Foreskin keratinocyte (primary cell): ENCODE measurements at places on chromosomes 3 and 15.

GRCh38 chr3:10722911-10723310 lies 93.1 kb upstream of the SLC6A11 start:
- DNase-seq: no peak

DNA sequence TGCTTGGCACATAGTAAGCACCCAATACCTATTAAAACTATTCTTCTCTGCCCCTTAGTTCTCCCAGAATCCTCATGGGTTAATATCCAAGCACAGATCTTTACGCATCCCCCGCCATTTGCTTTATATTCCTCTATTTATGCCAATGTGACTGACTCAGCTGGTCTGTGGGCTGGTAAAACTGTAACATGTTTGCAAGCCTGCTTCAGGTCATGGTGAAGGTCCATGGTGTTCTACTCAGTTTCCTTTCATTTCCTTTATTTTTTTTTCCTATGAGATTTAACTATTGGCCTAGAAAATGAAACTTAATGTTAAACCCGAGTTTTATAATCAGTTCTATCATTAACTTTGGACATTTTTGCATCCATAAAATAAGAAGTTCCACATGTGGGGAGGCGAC lies 47.0 kb downstream of the FRMD4B start:
- no peak for DNase-seq

GRCh38 chr3:45994419-45995235 lies 997 bp downstream of the FYCO1 start:
- DNase-seq: no peak

DNA sequence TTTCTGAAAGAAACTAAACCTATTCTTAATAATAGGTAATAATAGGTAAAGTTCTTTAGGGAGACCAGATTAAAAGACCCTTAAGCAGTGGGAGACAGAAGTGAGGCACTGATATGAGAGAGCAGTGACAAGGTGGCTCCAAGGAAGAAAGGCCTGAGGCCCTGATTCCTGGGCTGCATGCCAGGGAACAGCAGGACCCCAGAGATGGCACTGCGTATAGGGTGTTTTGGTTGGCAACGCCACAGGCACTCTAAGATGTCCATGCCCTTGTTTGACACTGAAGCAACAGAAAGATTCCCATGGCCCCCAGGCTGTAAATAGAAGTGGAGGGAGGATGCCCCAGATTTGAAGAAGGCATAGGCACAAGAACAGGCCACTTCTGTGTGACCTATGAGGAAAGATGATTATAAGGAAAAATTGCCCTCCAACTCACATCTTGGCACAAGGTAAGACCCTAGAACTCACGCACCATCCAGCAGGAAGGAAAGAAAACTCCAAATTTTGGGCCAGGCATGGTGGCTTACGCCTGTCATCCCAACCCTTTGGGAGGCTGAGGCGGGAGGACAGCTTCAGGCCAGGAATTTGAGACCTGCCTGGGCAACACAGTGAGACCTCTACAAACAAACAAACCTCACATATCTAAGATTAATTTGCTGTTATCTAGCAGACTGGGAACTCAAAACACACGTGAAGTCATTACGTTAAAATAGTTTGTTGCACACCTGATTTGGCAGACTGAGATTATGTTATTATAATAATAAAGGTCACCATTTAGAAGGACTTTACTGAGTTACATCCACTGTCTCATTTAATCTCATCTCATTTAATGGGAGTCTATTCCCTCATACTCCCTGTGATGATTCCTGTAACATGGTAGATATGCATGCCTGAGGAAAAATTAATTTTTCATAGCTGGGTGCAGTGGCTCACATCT lies 10.5 kb upstream of the BLM start:
- no peak for DNase-seq

- no peak for DNase-seq
Measured at GRCh38 chr3:60755094-60755493, 496.2 kb downstream of the FHIT start.

DNA sequence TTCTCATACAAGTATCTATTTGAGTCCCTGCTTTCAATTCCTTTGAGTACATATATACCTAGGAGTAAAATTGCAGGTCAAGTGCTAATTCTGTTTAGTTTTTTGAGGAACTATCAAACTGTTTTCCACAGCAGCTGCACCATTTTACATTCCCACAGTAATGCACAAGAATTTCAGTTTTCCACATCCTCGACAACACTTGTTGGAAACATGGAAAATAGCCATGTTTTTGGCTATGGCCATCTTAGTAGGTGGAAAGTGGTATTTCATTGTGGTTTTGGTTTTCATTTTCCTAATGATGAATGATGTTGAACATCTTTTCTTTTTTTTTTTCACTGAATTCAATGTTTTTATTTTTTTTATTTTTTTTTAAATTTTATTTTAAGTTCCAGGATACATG lies 44.4 kb upstream of the TNFAIP8L3 start:
- DNase-seq: no peak

DNA sequence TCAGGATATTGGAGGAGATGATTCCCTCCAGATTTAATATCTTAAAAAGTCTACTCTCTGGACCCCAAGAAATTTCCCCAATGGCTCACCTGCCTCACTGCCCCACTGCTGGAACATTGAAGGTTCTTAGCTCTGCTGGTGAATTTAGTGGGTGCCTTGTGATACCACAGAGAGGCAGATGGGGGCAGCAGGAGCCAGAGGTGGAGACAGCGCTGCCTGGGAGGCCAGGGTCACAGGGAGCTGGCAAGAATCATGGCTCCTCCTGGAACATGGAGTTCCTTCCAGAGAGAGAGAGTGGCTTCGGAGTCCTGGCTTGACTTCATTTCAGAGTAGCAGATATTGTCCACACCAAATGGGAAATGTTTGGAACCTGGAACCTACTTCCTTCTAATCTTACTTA lies 263.5 kb upstream of the CFAP20DC start:
- no peak for DNase-seq

DNA sequence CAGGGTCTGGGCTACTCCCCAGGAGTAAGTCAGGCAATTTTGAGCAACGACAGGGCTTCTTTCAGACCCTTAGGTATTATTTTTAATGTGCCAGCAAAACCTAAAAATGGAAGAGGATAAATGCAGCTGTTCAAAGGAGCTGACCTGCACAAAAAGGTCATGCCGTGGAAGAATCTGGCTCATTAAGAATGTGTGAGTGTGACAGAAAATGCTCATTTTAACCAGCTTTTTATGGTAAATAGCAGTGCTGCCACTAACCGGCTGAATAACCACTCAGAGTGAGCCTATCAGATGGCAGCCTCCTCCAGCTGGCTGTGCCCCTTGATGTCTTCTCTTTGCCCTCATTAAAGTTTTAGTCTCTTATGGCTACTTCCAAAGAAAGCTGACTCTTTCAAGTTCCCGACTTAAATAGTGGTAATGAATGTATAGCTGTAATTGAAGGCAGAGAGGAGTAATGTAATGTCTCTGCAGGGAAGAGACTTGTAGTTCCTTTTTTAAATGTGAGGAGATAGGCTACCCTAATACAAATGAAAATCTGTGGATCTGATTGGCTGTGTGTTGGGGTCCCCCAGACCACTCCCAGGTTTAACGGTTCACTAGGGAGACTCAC lies 9.5 kb upstream of the FSTL1 start:
- DNase-seq: no peak

- no peak for DNase-seq
Measured at GRCh38 chr3:13017361-13018042, 55.7 kb downstream of the IQSEC1 start.

- no peak for DNase-seq
Measured at GRCh38 chr15:93517176-93517575, 428.2 kb upstream of the RGMA start.

DNA sequence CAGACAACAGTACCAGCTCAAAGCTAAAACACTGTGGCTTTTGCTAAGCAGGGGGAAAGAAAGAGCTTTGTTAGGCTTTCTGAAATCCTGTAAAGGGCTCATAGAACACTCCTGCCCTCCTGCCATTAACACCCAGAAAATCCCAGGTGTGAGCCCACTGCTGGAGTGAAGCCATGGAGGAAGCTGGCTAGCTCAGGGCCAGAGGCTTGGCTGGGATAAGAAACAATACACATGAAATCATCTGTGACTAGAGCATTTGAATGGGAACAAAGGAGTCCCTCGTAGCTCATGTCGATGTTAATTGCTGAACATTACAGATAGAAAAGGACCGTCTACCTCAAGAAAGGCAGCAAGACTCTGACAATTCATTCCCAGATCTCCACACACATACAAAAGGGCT lies 23.5 kb downstream of the RUVBL1 start:
- no peak for DNase-seq

- DNase-seq: peak; percentile 33
Measured at GRCh38 chr3:48634661-48635221, 520 bp downstream of the SLC26A6 start.

GRCh38 chr15:101201411-101202174 lies 50.3 kb downstream of the CHSY1 start:
- peak; percentile 84 for DNase-seq

DNA sequence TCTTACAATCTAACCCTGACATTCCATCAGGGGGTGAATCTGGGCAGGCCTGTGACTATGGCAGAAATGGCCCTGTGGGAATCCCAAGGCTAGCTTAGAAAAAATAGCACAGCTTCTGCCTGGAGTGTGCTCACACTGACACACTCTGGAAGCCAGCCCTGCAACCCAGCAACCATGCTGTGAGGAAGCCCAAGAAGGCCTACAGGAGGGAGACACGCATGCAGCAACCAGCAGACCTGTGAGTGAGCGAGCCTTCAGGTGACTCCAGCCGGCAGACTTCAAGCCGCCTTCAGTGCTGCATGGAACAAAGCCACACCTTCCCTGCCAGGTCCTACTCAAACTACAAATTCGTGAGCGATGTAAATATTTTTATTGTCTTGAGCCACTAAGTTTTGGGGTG lies 26.1 kb downstream of the RAB6B start:
- DNase-seq: no peak

- DNase-seq: no peak
Measured at GRCh38 chr3:171494457-171495109, 34.4 kb upstream of the TNIK start.

DNA sequence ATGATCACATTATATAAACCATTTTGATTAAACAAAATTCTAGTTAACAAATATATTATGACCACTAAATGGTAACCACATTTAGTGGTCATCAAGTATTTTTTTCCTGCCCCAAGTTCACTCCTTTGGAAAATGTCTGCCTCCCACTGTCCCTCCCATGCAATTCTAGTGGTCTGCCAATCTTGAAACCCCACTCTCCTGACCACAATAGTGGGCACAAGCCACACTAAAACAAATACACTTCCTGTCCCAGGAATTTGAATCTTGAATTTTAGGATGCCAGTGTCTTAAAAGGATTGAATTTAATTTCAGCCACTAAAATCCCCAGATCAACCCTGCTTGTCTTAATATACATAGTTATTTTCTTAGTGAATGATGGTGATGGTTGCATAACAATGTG lies 14.0 kb upstream of the GPR156 start:
- no peak for DNase-seq

- no peak for DNase-seq
Measured at GRCh38 chr15:58608129-58608590, 141.3 kb downstream of the ADAM10 start.

DNA sequence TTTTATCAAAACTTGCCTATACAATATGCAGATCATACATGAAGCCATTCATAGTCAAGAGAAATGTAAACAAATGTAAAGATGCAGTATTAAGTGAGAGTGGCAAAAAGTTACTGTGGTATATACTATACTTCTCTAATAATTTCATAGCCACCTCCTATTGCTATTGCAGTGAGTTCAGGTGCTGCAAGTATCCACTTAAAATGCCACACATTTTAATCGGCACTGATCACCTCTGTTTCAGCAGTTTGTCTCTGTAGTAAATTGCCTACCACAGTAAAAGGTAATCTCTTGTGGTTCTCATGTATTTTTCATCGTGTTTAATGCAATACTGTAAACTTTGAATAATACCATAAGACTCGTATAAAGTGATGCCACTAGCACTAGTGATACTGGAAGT lies 20.4 kb upstream of the FAH start:
- no peak for DNase-seq

- DNase-seq: no peak
Measured at GRCh38 chr15:29889542-29890329, 67.5 kb upstream of the TJP1 start.

GRCh38 chr3:153577059-153577736 lies 415.2 kb downstream of the RAP2B start:
- DNase-seq: no peak

GRCh38 chr3:197501879-197502620 lies 53.7 kb downstream of the BDH1 start:
- DNase-seq: peak; percentile 96

DNA sequence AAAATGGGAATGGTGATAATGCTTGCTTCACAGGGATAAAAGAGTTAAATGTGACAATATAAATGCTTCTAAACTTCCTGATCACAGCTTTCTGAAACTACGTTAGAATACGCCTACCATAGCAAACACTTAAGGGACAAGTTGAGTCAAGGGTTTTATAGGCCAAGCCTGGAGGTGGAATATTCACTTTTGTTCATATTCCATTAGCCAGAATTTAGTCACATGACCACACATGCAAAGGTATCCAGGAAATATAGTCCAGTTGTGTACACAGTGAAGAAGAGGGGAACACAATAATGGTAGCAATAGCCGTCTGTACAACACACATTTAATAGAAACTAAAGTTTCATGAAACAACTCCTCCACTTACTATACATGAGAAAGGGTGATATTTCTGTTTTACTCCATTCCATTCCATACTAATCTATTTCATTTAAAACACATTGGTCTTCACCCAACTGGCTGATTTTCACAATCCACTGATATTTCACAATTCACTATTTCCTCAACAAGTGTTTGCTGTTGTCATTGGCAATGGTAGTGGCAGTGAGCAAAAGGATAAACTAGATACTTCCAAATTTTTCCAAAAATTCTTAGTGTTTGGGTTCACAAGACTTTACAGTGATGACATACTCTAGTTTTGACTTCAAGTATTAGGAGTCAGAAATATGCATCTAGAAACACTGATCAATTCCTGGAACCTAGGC lies 270.9 kb downstream of the ERC2 start:
- DNase-seq: no peak

- DNase-seq: no peak
Measured at GRCh38 chr3:196968233-196969133, at the start of gene PIGZ. TSS of gene PIGZ (minus strand) at chr3:196968833. CDS start at chr3:196952031, 16,802 bp downstream.

DNA sequence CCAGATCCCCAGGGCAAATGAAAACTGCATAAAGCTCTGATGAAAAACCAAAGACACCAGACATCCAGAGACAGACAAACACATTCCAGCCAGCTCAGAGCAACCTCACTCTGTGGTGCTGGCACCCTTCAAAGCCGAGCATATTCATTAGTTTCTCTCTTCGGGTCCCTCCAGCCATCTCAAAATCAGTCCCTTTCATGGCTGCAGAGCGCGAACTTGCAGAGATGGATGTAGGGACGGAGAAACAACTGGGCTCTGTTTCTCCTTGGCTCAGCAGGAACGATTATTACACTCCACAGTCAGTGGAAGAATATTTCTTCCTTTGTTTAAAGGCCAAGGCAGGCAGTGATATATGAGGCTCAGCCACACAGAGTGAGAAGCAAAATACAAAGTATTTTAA lies 50.4 kb upstream of the SYN2 start:
- DNase-seq: no peak

DNA sequence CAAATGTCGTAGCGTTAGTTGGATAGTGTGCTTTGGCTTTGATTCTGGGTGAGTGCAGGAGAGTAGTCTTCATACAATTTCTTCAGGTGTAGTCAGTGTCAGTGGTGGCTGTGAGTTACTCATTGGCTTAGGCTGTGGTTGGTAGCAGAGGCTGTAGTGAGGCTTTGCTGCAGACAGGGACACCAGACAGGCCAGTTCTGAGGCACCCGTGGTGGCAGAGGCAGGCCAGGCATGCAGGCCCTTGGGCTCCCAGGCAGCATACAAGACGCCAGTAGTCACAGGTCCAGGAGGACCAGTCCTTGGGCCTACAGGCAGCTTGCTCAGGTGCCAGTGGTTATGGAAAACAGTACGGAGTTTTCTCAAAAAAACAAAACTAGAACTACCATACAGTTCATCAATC lies 61.3 kb downstream of the DMXL2 start:
- no peak for DNase-seq
